Astrocyte (in vitro differentiated cells and primary cell): ENCODE measurements at places on chromosomes 4 and X. TPM values are rescaled to one million over a fixed set of nuclear protein-coding genes. Genes with fewer than 3 reads are reported as not detected.

- peak; percentile 33 for DNase-seq
Measured at GRCh38 chrX:40207626-40208025, 109.9 kb upstream of the BCOR start.

GRCh38 chr4:150375025-150375424 is 206.9 kb upstream of the MAB21L2 start:
- DNase-seq = no peak

DNA sequence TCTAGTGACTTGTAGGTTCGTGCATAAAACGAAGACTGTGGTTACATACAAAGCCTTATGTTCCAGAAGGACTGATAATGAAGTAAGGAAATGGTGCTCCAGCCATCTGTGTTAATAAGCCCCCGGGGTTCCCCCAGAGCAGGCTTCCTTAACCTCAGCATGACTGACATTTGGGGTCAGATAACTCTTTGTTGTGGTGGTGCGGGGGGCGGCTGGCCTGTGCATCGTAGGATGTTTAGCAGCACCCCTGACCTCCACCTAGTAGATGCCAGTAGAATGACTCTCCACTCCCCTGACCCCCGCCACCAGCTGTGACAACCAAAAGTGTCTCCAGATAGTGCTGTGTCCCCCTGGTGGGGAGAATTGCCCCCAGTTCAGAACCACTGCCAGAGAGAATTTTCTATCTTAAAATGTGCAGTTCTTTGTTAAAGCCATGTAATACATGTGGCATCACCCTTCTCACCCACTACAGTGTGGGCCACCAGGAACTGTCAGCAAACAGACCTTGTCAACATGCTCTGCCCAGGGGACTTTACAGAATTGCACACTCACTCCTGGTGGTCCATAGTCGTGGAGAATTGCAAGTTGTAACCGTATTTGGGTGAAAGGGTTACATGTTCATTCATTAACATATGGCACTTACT is 7.5 kb downstream of the SH3KBP1 start:
- DNase-seq = no peak

DNA sequence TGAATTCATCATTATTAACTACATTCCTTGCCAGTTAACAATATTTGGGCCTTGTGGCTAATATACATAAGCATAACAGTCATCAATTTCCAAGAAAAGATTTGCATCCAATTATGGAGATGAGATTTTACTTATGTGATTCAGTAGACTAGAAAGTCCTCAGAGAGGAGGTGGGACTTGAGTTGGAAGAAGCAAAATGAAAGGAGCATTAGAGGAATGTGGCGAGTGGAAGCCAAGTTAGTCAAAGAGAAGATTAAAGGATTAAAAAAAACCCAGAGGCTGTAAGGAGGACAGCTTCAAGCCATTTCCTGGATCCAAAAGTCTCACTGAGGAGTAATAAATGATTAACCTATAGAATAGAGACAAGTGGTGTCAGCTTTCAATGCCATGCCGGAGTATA is 1099.4 kb upstream of the IGFBP7 start:
- no peak for DNase-seq

DNA sequence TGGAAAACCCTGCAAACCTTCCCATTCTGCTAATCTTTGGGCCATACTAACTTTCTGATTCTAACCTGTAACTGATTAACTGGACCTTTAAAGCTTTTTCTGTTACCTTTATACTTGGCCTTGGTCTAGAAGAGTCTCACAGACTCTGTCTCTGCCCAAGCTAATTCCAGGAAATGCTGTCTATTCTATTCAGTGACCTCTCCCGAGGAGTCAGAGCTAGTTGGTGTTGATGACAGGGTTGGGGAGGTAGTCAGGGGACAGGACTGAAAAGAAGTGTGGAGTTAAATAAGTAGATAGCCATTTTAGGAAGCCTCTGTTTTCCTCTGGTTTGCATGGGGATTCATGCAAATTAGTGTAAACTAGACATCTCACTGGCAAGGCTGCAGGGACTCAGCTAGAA is 429.5 kb downstream of the GRID2 start:
- DNase-seq = no peak

DNA sequence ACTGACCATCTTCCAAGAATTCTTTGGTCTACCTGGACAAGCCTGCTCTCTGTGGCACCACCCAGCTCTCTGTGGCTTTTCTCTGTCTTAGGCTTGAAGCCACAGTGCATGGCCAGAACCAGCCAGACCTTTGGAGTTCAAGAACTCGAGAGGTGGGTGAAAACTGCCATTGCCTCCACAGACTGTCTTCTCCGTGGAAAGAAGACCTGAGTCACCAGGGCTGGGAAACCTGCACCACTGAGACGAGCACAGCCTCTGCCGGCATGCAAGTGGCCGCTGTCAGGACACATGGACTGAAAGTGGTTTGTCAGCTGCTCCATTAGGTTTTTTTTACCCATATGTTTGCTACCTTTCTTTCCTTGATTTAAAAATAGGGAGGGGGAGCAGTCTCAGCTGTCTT is 74.5 kb downstream of the MGST2 start:
- DNase-seq = no peak

GRCh38 chrX:108165383-108166111 is 74.0 kb downstream of the ATG4A start:
- DNase-seq = peak; percentile 21

Gene CSAG3
- total RNA-seq = 6.4 and 6.6 TPM in 2 replicates

Gene ZNF718
- total RNA-seq = 6.8 and 7.7 TPM in 2 replicates

Gene BMPR1B
- total RNA-seq = 12.1 and 14.1 TPM in 2 replicates
